ENCODE measurements at places on chromosomes 1 and 21.

DNA sequence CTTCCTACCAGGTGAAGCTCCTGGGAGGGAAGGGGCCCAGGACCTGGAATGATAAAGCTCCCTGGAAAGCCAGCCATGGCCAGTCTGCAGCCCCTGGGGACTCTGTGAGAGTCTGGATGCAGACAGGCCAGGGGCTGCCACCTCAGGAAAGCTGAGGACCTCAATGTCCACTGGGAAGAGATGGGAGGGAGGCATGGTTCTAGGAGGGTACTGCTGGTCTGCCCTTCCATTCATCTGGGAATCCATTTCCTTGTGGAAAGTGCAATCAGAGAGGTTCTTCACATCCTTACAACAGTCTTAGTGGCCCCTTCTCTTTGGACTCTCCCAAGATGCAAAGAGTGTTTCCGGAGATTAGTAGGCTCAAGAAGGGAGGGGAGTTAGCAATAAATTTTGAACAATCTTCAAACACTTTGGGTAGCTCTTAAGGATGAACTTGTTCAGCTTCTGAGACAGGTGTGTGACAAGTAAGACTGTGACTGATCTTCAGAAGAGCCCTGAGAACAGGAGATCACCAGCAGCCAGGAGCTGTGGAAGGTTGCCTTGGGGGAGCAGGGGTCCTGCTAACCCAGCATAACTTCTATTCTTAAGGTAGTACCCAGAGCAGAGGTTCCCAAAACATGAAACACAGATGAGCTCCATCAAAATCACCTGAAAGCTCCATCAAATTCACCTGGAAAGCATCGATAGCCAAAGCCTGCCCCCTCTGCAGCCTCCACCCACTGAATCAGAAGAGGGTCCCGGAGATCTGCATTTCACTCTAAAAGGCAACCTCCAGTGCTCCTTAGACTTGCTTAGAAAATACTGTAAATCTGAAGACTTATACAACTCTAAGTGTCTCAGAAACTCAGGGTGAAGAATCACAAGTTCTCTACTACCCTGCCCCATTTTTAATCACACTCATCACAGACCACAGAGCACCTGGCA is 616 bp upstream of the LAX1 start:
- no peak for DNase-seq

DNA sequence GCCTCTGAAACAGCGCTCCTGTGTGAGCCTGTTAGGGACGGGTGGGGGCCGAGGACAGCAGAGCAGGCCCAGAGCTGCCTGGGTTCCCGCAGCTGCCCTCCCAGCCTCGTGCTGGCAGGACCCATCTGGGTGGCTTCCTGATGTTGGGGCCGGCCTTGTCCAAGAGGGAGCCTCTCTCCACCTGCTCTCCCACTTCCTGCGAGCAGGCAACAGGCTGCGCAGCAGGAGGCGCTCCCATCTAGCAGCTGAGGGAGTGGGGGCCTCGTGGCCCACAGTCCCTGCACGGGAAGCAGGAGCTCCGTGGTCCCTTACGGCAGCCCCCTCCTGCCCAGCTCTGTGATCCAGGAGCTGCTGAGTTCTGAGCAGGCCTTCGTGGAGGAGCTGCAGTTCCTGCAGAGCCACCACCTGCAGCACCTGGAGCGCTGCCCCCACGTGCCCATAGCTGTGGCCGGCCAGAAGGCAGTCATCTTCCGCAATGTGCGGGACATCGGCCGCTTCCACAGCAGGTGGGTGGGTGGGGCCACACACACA is 68.0 kb downstream of the TRIM11 start:
- no peak for DNase-seq

- no peak for DNase-seq
Measured at GRCh38 chr1:204731985-204732575, 46.5 kb upstream of the LRRN2 start.

GRCh38 chr1:151492120-151492519 is 19.1 kb upstream of the CGN start:
- no peak for DNase-seq

GRCh38 chr1:201633811-201634210 is 94.9 kb downstream of the NAV1 start:
- DNase-seq, result no peak

- no peak for DNase-seq
Measured at GRCh38 chr1:45824607-45825006, 21.2 kb downstream of the MAST2 start.

DNA sequence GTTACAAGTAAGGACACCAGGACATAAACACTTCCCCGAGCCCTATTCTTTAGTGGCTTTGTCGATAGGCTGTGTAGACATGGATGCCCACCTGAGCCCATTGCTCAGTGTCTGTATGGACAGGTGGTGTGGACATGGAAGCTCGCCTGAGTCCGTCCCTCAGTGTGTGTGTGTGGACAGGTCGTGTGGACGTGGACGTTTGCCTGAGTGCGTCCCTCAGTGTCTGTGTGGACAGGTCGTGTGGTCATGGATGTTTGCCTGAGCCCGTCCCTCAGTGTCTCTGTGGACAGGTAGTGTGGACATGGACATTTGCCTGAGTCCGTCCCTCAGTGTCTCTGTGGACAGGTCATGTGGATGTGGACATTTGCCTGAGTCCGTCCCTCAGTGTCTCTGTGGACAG is 38.7 kb upstream of the COL6A2 start:
- no peak for DNase-seq

- no peak for DNase-seq
Measured at GRCh38 chr21:46036696-46037330, 55.2 kb downstream of the COL6A1 start.

DNA sequence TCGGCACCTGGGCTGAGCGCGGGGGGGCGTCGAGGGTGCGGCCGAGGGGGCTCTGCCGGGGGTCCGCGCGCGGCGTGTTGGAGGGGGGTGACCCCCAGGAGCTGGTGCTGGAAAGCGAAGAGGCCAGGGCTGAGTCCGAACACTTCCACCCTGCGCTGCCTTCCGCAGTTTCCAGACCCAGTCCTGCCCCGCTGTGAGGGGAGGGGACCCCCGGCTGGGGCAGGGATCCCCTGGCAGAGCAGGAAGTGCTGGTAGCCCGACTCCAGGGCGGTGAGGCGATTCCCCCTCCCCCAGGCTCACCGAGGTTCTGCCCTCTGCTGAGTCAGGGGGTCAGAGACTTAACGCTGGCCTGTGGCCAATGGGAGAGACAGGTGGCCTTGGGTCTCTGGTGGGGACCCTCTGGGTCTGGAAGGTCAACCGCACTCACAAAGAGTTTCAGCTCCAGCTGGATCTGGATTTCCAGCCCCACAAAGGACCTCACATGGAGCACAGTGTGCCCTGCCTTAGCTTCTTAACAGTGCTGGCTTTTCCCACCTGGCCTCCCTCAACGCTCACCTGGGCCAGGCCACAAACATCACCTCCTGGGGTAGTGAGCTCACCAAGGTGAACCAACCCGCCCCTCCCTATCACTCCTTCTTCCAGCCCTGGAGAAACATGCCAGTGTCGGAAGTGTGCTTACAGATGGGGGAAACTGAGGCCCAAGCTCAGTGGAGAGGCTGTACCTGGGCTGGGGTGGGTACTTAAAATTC is 39.8 kb upstream of the SYNC start:
- DNase-seq, result no peak

- DNase-seq, result no peak
Measured at GRCh38 chr1:109304226-109304920, 2.4 kb downstream of the MYBPHL start.

DNA sequence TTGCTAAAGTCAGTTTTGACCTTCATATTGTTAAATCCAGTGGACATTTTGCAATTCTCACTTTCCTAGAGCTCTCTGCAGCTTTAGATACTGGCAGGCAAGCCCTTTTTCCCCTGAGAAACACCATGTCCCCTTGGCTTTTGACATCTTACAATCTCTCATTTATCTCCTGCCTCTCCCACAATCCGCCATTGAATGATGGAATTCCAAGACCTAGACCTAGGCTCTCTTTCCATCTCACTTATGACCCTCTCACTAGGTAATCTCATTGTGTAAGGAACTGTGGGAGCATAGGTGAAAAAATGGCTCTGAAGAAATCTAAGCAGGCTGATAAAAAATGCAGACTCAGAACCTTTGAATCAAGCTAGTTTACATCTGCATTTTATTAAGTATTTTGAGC is 2.0 kb downstream of the KYAT3 start:
- DNase-seq, result no peak

DNA sequence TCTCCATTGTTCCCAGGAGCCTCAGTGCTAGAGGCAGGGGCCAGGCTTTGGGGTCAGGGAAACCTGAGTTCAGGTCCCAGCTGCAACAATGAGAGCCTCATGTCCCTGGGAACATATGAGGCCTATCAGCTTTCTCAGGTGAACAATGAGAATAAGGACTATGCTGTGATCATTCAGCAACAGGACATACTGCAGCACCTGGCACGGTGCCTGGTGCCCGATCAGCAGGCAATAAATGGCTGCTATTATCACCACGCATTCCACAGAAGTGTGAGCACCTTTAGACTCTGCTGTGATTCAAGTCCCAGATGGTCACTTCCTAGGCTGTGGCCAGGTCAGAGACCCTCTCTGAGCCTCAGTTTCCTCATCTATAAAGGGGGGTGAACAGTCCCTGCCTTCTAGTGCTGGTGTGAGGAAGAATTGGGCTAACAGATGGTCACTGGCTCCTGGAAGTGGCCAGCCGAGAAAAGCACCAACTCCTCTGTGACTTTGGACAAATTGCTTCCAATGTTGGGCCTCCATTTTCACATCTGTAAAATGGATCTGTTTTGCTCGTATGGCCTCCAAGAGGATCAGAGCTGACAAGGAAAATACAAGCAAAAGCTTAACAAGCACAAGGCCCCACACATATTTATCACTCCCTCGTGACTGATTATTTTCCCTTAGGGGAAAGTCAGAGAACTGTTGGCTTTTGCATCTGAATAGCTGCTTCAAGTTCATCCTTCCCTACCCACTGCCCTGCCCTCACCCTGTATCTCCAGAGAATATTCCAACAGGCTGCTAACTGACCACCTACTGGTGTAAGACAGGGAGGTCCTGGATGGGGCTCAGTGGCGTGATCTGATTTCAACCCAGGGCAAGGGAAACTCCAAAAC is 1.1 kb downstream of the SLC5A9 start:
- no peak for DNase-seq

DNA sequence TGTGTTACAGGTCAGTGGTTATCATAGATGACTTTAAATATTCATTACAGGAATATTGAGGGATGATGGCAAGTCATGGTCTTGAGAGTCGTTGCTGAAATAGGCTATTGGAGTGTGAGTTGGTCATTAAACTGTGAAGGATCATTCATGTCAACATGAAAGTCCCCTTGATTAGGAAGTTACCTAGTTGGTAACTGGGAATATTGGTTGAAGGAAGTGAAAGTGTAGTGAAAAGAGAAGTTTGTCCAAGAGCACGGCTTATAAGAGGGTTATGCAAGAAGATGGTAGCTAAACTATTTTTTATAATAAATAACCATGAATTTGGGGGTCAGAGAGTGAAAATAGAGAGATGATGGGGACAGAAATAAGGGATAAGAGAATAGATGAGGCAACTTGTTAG is 16.9 kb downstream of the CRB1 start:
- no peak for DNase-seq

- no peak for DNase-seq
Measured at GRCh38 chr1:76443217-76443616, 368.7 kb downstream of the ST6GALNAC3 start.

DNA sequence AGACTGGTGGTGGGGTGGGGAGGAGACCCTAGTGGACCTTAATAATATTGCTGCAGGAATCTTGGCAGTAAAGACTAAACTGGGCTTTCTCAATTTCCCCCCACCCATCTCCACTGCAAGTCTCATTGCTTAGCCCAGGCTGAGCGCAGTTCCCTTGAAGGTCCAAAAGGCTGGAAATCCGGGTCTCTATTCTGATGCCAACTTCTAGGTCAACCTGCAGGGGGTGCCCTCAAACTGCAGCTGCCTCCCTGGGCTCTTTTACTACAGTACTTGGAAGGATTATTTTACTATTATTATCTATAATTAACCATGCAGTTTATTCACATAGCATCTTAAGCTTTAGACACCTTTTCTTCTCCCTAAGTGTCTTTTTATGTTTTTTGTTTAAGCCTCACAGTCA is 85.4 kb upstream of the WARS2 start:
- no peak for DNase-seq

- DNase-seq, result no peak
Measured at GRCh38 chr1:232643251-232643650, 13.3 kb upstream of the SIPA1L2 start.

GRCh38 chr1:60136395-60136794 is 62.8 kb upstream of the C1orf87 start:
- no peak for DNase-seq

DNA sequence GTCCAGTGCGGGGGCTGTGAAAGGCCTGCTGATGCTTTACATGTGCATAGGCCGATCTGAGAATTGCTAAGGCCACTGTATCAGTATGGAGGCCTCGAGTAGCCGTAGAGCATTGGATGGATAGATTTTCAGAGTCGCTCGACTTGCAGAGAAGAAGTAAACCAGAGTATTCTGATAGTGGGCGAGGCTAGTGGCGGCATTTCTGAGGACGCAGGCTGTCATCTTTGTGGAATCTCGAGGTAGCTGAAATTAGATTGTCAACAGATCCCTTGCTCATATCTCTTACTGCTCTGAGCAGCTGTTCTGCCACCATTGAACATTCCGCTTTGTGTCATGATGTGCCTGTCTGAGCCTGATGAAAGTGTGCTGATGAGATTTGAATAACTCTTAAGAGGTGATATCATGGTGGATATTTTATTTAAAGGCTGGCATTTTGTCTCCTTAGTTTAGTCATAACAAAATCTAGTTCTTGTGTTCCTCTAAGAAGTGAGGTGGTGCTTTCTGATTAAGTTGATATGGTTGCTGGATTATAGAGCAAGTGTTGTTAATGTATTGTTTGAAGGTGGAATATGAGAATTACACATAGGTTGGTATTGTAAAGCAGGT is 1.5 kb downstream of the KIF1B start:
- no peak for DNase-seq

DNA sequence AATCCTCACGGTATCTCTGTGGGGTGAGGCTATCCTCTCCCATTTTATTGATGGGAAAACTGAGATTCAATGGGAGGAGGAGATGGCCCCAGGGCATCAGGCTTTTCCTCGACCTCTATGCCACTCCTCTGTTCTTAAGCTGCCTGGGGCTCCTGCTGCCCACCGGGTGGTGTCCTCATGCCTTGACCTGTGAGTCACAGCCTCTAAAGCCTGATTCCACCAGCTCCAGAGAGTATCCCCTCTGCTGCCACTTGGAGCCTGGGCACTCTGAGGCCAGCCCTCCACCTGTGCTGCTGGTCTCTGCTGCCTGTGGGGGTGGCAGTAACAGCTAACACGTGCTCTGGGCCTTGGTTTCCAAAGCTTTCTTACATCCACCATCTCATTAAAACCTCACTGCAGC is 241.2 kb downstream of the TRABD2B start:
- DNase-seq, result no peak

- no peak for DNase-seq
Measured at GRCh38 chr1:29820401-29820800, 584.1 kb downstream of the PTPRU start.

GRCh38 chr1:25989440-25990234 is 8.2 kb downstream of the PAFAH2 start:
- DNase-seq, result no peak

Data from HS-5 (cell line).